ENCODE measurements at places on chromosomes 6 and 20.

DNA sequence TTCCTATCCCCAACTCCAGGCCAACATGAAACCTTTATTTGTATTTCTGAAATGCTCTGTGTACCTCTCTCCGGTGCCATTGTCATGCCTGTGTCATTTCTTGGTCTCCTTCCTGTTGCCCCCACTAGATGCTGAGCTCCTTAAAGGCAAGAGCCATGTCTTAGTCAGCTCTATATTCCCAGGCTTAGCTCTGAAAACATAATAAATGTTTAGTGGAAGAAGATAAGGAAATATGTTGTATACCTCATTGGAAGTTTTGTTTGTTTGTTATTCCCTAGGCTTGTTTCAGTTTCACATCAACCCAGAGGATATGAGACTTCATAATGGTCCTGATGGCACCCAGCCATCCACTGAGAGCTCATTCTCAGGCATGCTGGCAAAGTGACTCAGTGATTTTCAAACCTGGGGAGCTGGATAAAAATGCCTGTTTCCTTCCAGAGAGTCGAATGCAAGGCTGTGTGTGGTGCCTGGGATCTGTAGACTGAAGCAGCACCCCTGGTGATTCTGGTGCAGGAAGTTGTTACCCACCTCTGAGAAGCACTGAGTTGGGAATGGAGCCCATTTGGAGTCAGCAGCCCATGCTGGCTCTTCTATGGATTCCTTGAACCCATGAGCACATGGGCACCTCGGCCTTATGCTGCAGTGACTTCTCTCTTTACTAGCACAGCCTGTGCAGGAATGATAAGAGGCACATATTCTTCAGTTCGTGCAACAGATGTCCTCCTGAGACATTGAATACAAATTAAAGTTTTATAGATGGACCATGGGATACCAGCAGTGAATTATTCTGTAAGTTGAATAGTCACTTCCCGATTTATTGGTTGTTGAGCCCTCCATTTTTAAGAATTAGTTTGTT, 205.2 kb downstream of the FARS2 start:
- DNase-seq: no peak

DNA sequence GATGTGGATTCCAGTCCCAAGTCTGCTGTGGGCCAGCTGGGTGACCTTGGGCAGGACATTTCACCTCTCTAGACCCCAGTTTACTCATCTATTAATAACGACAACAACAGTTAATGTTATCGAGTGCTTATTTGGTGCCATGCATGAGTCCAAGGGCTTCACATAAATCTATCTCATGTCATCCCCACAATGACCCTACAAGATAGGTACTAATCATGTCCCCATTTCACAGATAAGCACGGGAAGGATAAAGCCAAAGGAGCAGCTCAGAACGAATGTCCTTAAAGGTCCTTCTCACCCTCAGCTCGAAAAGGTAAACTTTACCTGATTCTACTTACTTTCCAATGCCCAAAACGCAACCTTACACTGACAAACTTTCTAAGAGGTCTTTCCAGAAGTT, 35.7 kb downstream of the TRAM2 start:
- DNase-seq: no peak

DNA sequence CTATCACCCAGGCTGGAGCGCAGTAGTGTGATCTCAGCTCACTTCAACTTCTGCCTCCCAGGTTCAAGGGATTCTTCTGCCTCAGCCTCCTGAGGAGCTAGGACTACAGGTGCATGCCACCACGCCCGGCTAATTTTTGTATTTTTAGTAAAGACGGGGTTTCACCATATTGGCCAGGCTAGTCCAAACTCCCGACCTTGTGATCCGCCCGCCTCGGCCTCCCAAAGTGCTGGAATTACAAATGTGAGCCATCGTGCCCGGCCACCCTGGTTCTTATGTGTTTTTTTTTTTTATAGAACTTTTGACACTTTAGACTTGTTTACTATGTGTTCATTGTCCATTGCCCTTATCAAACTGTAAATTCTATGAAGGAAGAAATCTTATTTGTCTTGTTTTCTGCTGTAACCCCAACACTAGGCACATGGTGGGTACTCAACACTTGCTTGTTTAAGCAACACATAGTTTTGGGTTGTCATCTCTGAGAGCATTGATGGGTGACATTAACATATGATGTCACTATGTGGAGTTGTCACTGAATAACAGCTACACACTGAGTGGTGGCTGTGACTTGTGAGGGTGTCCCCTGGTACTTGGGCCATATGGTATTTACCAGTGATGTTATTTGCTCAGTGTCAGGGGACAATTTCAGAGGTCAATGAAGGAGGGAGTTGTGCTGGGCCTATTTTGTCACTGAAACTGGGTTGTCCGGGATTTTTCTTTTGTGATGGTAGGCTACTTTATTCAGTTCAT, 1.5 kb upstream of the PXMP4 start:
- no peak for DNase-seq

DNA sequence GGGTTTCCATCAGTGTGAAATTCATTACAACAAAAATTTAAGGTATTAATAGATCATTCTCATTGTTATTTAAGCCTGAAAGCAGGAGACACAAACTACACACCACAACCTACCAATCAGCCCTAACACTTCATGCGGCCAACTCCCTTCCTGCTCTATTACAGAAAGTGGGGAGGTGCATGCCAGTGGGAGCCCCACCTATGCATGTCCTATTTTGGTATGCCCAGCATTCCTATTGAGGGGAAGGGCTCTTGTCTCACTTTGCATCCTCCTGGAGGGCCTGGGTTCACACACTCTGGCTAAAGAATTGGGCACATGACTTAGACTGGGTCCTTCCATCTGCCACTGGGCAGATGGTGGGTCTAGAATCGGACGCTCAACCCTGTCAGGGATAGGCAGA, 450.0 kb downstream of the PTPRT start:
- no peak for DNase-seq

DNA sequence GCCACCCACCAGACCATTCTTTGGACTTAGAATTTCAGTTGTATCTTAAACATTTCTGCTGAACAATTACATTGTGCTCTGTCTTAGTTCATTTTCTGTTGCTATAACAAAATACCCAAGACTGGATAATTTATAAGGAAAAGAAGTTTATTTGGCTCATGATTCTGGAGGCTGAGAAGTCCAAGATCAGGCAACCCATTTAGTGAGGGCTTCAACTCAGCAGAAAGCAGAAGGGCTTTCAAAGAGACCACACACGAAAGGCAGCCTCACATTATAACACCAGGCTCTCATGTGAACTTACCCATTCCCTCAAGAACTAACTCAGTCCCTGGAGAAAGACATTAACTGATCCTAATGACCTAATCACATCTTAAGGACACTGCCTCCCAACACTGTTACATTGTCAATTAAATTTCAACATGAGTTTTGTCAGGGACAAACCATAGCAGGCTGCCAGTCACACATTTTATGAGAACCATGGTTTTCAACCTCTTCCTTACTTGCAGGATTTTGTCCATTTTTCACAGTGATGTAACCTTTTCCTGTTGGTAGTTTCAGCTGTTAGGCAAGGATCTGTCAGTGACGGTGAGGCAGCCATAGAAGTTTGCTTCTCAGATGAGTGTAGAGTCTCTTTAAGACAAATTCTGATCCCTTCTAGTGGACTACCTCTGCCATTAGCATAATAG, 399.6 kb upstream of the SOX4 start:
- no peak for DNase-seq

DNA sequence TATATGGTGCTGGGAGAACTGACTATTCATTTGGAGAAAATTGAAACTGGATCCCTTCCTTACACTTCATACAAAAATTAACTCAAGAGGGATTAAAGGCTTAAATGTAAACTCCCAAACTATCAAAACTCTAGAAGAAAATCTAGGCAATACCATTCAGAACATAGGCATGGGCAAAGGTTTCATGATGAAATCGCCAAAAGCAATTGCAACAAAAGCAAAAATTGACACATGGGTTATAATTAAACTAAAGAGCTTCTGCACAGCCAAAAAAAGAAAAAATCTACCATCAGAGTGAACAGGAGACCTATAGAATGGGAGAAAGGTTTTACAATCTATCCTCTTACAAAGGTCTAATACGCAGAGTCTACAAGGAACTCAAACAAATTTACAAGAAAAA, 851.3 kb upstream of the MAN1A1 start:
- no peak for DNase-seq

DNA sequence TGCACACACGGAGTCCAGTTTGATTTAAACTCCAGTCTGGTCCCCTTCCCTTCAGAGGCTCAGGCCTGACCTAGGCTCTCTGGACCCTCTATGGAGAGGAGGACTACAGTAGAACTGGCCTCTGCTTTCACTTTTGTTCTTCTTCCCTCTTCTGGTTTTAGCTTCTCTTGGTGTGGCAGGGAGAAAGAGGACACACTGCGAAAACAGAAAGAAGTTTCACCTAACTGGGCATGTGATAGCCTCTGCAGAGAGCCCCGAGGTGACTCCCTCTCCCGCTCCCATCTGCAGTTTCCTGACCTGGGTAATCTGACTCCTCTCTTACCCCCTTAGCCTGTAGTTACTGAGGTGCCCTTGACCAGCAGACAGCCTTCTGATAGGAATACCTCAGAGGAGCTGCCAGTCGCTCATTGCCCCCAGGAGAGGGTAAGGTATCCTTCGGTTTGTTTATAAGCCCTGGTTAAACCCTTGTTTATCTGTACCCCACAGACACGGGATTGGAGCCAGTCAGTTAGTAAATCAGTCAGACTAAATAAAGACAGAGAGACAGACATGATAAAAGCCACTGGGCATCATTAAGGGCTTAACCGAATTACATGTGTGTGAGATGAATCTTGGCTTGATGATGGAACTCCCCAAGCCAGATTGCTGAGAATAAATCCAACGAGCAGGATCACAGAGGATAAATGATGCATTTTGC, 12.0 kb upstream of the DTNBP1 start:
- no peak for DNase-seq

DNA sequence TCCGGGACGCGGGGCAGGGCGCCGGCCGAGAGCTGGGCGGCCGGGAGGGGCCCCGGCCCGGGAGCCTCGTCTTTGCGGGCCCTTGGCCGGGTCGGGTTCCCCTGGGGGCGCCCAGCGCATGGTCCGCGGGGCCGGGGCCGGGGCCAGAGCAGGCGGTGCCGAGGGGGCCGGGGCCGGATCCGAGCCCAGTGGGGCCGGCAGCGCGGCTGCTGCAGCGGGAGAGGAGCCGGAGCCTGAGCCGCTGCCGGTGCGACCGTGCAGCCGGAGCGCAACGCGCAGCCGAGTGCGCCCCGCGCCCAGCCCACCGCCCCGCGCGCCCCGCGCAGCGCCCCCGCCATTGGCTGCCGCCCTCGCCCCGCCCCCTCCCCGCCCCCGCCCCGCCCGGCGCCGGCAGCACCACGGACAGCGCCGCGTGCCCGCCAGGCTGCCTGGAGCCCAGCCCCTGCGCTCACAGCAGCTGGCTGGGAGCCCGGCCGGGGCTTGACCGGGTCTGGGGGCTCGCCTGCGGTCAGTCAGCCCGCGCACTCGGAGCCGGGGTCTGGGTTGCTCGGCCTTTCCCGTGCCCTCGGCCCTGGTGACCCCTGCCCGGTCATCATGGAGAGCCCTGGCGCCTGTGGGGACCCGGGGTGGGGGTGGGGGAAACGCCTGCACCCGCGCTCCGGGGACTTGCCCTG, at the start of gene HRH3:
HRH3 (minus strand) TSS at position 287 of the 674 bp plus-strand sequence. CDS start 308 bp downstream, outside the sequence.
- peak; percentile 73 for DNase-seq

- DNase-seq: no peak
Measured at GRCh38 chr6:55399351-55399750, 72.1 kb downstream of the GFRAL start.
